ENCODE measurements at places on chromosomes 5 and 9.

DNA sequence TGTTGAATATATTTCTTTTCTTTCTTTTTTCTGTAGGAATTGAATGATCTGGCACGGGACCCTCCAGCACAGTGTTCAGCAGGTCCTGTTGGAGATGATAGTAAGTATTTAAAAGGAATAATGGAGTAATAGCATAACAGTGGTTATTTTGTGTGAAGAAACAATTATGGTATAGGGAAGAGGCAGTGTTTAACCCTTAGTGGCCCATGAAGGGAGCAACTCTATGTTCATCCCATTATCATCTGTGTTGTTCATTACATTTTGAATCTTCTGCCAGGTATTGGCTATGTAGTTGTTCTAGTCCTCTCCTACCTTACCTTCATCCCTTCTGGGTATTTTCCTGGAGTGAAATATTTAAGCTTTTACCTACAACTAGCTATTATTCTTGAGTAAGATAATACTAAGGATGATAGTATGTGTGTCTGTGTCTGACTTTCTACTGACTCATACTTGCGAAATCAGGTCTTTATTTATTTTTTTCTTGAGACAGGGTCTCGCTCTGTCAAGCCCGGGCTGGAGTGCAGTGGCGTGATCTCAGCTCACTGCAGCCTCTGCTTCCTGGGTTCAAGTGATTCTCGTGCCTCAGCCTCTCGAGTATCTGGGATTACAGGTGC, 39.3 kb downstream of the UBE2D2 start:
- no peaks in the 10 kb centered on the region for H3K27me3 ChIP-seq
- peaks cover 4% of the 10 kb centered on the region for H3K4me1 ChIP-seq
- no peak overlapping the region for H3K4me3 ChIP-seq
- H3K27ac ChIP-seq, result no peak overlapping the region

DNA sequence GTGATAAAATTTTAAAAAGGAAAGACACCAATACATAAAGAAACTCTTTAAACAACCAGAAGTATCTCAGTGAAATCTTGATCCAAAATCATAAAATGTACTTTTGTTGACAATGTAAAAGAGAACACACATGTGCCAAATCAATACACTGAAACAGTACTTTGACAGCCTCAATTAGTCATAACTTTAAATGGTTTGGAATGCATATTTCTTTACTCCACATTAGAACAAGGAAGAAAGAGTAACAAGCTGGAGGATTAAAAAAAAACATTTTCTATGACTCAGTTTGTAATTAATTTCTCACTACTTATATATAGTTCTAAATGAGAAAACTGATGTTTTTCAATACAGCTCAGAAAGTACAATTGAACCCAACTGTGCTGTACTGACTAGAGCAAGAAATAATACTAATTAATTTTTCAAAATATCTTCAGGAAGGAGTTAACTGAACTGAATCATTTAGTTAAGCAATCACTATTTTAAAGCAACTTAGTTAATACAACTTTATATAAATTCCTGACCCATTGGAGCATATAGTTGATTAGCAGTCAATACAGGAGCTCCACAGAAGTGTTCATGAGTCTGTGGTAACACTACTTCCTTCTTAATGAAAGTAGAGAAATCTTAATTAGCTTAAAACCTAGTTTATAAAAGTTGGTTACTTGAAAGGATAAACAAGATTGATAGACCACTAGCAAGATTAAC, 101.0 kb downstream of the NR3C1 start:
- H3K27ac ChIP-seq, result no peak overlapping the region
- H3K27me3 ChIP-seq, result peaks cover 3% of the 10 kb centered on the region
- peaks cover 10% of the 10 kb centered on the region for H3K36me3 ChIP-seq
- peaks cover 23% of the 10 kb centered on the region for H3K4me1 ChIP-seq
- DNase-seq, result no peak

DNA sequence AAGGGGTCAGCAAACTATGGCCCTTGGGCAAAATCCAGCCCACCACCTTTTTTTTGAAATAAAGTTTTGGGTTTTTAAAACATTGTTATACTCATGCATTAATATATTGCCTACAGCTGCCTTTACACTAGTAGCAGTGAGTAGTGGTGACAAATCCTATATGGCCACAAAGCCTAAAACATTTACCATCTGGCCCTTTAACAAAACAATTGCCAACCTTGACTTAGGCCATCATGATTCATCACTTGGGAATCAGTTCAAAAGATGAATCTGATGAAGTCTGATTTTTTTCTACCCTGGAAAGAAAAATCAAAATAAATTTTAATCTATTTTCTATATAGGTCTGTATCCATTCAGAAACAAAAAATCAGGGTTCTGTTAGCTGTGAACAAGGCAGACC, 484.9 kb downstream of the BNC2 start:
- H3K4me3 ChIP-seq, result no peak overlapping the region
- H3K4me1 ChIP-seq, result peaks cover 7% of the 10 kb centered on the region
- no peak overlapping the region for H3K27ac ChIP-seq
- H3K27me3 ChIP-seq, result no peaks in the 10 kb centered on the region
- no peak for DNase-seq
- H3K36me3 ChIP-seq, result peaks cover 14% of the 10 kb centered on the region

DNA sequence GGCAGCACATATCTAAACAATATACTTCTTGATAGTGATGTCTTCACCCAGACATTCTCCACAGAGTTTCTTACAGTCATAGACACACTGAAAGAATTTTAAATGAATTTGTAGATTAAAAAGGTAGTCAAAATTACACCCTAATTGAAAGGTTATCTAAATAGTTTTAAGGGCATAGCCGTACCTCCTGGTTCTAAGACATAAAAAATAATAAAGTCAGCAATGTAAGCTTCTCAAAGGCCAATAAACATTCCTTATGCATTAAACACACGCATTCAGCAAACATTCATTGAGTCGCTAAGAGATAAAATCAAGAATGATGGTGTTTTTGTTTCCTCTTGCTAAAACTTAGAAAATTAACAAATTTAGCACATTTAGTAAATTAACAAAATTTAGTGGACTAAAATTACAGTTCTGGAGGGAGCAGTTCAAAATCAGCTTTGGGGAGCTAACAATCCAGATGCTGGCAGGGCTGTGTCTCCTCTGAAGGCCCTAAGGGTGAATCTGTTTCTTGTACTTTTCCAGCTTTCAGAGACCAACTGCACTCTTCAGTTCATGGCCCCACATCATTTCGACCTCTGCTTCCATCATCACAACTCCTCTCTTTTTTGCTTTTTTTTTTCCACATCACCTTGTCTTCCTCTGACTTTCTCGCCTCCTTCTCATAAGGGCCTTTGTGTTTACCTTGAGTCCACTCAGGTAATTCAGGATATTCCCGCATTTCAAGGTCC, 516.5 kb downstream of the DNAH5 start:
- H3K4me3 ChIP-seq, result no peak overlapping the region
- H3K27ac ChIP-seq, result no peak overlapping the region
- H3K36me3 ChIP-seq, result no peaks in the 10 kb centered on the region
- DNase-seq, result no peak

- H3K4me3 ChIP-seq, result no peak overlapping the region
- no peaks in the 10 kb centered on the region for H3K4me1 ChIP-seq
- no peak overlapping the region for H3K27ac ChIP-seq
- no peaks in the 10 kb centered on the region for H3K27me3 ChIP-seq
- peaks cover 95% of the 10 kb centered on the region for H3K36me3 ChIP-seq
Measured at GRCh38 chr9:106958955-106959657, 96.1 kb downstream of the ZNF462 start.

DNA sequence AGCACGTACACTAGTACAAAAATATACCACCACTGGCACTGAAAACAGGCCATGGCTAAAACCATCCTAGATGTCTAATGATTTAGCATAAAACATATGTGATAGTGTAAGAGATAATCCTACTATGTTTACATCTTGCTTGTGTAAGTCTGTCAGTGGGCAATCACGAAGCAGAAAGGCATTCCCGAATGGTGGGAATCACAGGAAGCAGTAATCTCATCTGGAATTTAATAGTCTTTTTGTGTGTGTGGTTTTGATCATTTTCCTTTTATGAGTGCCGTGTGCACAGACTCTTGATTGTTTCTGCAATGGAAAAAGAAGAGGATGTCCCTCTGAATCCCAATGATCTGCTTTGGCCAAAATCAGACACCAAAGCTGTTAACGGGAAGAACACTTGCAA, 200.5 kb downstream of the EBF1 start:
- no peak overlapping the region for H3K27ac ChIP-seq
- H3K4me3 ChIP-seq, result no peak overlapping the region
- no peak for DNase-seq
- H3K27me3 ChIP-seq, result peaks cover 16% of the 10 kb centered on the region

DNA sequence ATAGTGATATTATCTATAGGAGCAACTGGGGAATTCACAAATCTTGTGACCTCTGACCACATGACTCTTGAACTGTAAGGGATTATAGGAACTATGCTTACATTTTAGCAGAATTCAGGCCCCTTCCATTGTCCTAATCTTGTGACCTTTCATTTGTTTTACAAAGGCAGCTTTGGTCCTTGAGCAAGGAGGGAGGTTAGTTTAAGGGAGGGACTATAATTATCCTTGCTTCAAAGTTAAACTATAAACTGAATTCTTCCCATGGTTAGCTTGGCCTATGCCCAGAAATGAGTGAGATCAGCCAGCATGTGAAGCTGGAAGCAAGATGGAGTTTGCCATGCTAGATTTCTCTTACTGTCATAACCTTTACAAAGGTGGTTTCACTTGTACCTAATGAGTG, 51.2 kb downstream of the TARS1 start:
- H3K4me3 ChIP-seq, result no peak overlapping the region
- H3K27me3 ChIP-seq, result peaks cover 2% of the 10 kb centered on the region
- H3K4me1 ChIP-seq, result no peaks in the 10 kb centered on the region
- H3K27ac ChIP-seq, result no peak overlapping the region
- peaks cover 4% of the 10 kb centered on the region for H3K36me3 ChIP-seq
- no peak for DNase-seq

GRCh38 chr5:75054134-75054930, 2.0 kb upstream of the GCNT4 start:
- H3K27me3 ChIP-seq, result peaks cover 56% of the 10 kb centered on the region
- peaks cover 37% of the 10 kb centered on the region for H3K4me1 ChIP-seq
- peak overlapping the region; percentile 89 for H3K4me3 ChIP-seq

DNA sequence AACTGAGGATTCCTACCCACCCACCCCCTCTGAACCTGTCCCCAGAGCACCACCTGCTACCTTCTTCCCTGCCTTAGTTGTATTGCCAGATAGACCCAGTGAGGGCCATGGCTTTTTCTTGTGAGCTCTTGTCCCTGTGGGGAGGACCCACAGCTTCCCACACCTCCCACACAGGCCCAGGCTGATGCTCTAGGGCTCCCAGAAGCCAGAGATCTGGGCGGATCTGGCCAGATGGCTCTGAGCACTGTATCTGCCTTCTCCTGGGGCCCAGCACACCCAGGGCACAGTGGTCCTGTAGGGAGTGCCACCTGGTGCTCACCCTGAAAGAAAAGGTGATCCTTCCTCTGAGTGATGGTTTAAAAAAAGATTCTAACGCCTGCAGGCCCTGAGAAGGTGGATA, 131.7 kb downstream of the DAB2IP start:
- no peak overlapping the region for H3K4me3 ChIP-seq
- H3K27me3 ChIP-seq, result peaks cover 6% of the 10 kb centered on the region
- DNase-seq, result no peak

DNA sequence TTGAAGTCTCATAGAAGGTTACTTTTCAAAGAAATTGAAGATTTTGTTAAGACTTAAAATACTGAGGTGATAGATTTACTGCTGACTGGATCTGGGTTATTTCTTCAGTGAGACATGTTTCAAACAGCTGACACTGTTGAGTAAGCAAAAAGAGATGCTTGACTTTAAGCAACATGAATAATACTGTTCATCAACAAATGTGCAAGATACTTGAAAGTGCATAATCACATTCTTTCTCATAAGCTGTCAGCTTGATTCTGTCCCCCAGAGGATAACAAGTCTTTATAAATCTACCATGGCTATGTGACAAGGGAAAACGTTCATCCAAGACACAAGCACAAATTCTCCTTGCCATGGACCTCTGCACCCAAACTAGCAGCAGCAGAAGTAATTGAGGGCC, 260.1 kb upstream of the CDH18 start:
- no peak overlapping the region for H3K4me3 ChIP-seq
- no peak overlapping the region for H3K27ac ChIP-seq
- no peaks in the 10 kb centered on the region for H3K27me3 ChIP-seq
- no peaks in the 10 kb centered on the region for H3K36me3 ChIP-seq

- H3K36me3 ChIP-seq, result no peaks in the 10 kb centered on the region
- H3K4me3 ChIP-seq, result no peak overlapping the region
- H3K4me1 ChIP-seq, result peaks cover 17% of the 10 kb centered on the region
- peaks cover 4% of the 10 kb centered on the region for H3K27me3 ChIP-seq
- no peak for DNase-seq
Measured at GRCh38 chr5:72380492-72381274, 60.5 kb downstream of the PTCD2 start.

GRCh38 chr5:119302916-119303897, 52.6 kb upstream of the TNFAIP8 start:
- H3K4me3 ChIP-seq, result no peak overlapping the region
- peaks cover 39% of the 10 kb centered on the region for H3K36me3 ChIP-seq
- H3K27me3 ChIP-seq, result no peaks in the 10 kb centered on the region
- peaks cover 16% of the 10 kb centered on the region for H3K4me1 ChIP-seq
- H3K27ac ChIP-seq, result peak overlapping the region; percentile 26
- DNase-seq, result no peak

- peaks cover 8% of the 10 kb centered on the region for H3K36me3 ChIP-seq
- peaks cover 18% of the 10 kb centered on the region for H3K4me1 ChIP-seq
- no peak overlapping the region for H3K4me3 ChIP-seq
- no peak overlapping the region for H3K27ac ChIP-seq
- H3K27me3 ChIP-seq, result peaks cover 52% of the 10 kb centered on the region
- no peak for DNase-seq
Measured at GRCh38 chr9:14310311-14310710, 3.6 kb downstream of the NFIB start.

GRCh38 chr5:572398-573019, 39.6 kb upstream of the CEP72 start:
- H3K4me3 ChIP-seq, result peak overlapping the region; percentile 12
- H3K27ac ChIP-seq, result no peak overlapping the region
- H3K4me1 ChIP-seq, result peaks cover 45% of the 10 kb centered on the region
- H3K36me3 ChIP-seq, result no peaks in the 10 kb centered on the region
- DNase-seq, result no peak
- peaks cover 31% of the 10 kb centered on the region for H3K27me3 ChIP-seq

DNA sequence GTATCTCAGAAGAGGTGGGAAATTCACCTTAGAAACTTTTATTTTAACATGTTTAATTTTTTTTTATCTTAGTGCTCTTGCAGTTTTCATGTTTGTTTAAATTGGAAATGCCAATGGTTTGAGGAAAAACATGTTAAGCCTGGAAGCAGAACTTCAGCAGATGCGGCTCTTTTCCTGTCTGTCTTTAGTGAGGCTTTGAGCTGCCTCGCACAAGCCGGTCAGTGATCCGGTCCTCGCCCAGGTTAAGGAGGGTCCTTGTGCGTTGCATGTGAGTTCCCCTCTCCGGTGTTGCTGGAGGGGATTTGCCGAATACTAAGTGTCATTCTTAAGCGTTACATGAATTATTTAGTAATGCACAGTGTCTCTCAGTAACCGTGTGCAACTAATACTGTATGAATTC, 9.4 kb upstream of the PLEKHG4B start:
- H3K36me3 ChIP-seq, result no peaks in the 10 kb centered on the region
- H3K4me3 ChIP-seq, result no peak overlapping the region
- H3K27ac ChIP-seq, result peak overlapping the region; percentile 46
- peaks cover 27% of the 10 kb centered on the region for H3K4me1 ChIP-seq
- H3K27me3 ChIP-seq, result peaks cover 67% of the 10 kb centered on the region
